ENCODE measurements at places on chromosomes 7 and 10.

DNA sequence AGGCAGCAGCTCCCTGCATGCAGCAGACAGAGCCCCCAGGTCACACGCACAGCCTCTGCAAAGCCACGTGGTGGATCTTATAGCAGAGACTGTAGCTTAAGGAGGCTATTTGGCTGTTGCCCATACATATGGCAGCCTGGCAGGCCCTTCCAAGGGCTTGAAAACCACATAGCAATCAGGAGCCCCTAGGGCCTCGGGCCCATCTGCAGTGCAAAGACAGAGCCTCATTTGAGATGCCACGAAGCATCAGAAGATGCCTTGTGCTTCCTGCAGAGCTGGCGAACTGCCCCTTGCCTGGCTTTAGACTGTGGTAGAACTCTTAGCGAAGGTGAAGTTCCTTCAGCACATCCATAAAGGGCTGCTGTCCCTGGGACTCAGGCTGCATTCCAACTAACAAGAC, 309.9 kb downstream of the GRID1 start:
- DNase-seq = no peak

- DNase-seq = no peak
Measured at GRCh38 chr10:3154666-3155065, 17.9 kb downstream of the PITRM1 start.

- DNase-seq = no peak
Measured at GRCh38 chr10:67664942-67665341, 31.1 kb downstream of the CTNNA3 start.

DNA sequence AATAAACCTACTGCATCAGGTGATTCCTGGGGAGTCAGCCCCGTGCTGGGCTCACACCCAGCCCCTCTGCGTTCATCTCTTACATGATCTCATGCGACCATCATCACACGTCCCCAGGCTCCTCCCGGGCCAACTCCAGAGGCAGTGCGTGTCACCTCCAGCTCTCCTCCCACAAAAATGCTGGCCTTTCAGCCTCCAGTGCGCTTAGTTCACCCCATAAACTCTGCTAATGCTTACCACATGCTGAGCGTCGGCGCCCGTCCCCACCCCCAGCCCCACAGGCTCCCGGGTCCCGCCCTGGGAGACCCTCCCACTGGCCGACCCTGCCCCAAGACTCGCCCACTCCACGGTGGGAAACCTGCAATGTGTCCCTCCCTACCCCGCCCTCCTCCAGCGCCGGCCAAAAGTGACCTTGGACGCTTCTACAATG, 816 bp upstream of the SDK1 start:
- no peak for DNase-seq

All from NCI-H524 treated with DMSO at 0.1 percent for 48 hours (cell line).